Activated CD8-positive, alpha-beta T cell treated with anti-CD3 and anti-CD28 coated beads for 36 hours (primary cell): ENCODE measurements at places on chromosomes 6 and 20.
A peak's percentile ranks its signal among the peaks of the same experiment; 100 is the strongest.

GRCh38 chr6:49531774-49532569, 18.5 kb upstream of the C6orf141 start:
- no peak for DNase-seq

DNA sequence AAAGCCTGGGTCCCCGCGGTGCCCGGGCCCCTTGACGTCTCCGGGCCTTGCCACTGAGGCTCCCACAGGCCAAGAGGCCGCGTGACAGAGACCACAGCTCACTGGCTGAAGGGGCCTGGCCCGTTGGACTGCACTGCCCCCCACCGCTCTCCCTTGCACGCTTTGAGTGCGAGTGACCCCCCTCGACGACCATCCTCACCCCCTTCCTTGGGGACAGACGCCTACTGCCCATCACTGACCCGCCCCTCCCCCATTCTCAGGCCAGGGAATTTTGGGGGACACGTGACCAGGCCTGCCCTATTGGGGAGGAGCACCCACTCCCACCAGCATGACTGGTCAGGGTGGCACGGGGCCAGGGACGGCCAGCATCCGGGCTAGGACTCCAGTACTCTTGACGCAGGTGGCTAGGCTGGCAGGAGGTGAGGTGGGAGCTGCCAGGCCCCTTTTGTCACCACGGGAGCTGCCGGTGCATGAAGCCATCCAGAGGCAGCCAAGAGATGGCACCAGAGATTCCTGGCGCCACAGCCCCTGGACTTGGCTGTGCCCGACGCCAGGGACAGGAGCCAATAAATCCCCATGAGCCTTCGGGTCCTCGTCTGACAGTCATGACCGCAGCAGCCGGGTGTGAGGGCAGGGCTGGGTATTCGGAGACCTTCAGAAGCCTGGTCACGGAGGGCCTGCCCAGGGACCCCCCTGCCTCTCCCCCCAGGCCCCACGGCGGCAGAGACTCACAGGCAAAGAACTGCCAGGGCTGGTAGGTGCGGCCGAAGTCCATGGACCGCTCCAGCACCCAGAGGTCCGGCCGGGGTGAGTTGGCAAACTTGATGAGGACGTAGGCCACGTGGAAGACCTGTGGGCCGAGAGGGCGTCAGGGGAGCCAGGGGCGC, 14.5 kb downstream of the LAMA5 start:
- DNase-seq, result no peak

DNA sequence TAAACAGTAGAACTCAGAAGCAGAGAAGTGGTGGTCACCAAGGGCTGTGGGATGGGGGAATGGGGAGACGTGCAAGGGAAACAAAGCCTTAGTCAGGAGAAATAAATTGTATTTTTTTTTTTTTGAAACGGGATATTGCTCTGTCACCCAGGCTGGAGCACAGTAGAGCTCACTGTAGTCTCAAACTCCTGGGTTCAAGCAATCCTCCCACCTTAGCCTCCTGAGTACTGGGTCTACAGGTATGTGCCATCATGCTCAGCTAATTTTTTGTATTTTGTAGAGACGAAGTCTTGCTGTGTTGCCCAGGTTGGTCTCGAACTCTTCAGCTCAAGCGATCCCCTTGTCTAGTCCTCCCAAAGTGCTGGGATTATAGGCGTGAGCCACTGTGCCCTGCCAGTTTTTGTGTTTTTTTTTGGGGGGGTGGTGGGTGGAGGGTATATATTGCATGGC, 3.4 kb downstream of the HSPA1B start:
- no peak for DNase-seq

DNA sequence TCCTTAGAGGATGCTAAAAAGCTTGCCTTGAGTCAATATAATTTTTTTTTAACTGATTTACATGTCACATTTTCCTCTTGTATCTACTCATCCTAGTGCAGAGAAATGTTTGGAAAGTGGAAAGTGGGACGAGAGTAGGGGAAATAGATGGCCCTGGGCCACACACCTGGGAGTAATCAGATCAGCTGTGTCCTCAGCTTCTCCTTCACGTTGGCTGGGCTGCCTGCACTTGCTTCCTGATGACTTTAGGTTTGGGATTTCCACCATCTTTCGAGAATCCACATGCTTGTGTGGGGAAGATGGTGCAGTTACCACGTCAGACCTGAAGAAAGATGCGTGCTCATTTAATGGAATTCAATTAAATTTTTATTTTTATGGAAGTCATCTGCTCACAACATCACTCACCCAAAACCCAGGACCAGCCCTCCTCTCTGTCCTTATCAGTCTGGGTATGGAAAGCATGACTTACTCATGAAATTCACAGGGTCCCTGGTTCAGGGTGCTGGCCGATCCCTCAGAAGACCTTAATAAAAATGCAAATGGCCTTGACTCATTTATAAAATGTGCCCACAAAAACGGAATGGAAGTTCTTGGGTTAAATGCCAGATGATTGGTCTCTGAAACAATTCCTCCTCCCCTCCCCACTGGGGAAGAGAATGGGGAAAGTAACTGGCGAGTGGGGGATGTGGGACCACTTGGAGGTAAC, 74.5 kb upstream of the TIAM2 start:
- DNase-seq, result no peak

GRCh38 chr6:148530394-148530953, 187.8 kb downstream of the SASH1 start:
- DNase-seq, result no peak

- DNase-seq, result no peak
Observed at GRCh38 chr6:51913265-51913664, 174.1 kb downstream of the PKHD1 start.

DNA sequence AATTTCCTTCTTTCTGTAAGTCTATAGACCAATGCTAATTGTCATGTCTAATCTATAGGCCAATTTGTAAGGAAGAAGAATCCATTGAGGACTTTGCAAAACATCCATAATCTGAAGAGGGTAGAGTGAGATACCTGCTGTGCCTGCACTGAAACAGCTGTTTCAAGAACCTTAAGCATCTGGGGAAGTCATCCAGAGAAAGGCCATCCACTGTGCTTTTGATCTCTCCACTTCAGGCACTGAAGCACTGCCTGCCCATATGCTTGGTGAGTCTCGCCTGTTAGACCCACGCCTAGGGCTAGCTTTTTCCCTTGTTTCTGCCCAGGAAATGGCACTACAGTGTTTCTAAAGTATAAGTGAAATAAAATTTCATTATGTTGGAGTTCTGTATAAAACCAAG, 921.8 kb upstream of the EPHA7 start:
- DNase-seq, result no peak

DNA sequence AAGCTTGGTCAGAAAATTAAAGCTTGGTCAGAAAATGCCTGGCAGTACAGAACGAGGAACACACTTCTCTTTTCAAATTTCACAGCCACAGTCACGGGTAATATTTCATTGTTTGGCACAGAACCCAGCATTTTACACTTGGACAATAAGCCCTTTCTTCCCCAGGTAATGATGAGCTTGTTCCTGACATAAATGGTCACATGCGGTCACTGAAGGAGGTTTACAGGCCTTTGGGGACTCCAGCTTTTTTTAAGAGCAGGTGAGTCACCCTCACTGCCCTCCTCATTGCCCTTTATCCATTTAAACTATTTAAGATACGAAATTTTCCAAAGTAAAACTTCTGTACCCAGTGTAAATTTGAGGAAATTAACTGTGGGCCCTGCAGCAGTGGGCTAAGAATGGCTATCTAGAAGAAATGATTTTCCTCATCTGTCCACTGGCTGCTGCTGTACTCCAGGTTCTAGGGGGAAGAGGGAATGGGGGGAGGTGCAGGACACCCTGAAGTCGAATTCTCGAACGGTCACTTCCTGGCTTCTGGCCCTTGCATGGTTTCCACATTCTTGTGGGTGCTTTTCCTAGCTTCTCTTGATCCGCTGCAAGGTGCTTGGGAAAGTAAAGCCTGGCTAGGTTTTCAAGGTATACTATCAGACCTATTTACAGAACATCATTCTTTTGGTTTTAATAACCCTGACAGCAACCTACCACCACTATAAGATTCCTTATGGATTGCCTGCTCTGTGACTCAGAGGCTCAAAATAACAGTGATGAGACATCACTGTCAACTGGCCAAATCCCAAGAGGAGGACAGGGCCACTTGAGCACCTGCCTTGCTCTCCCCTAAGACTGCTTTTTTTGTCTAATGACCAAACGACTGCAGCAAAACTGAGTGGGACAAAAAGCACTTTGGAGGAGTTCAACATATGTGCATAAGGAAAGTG, 75.8 kb downstream of the PREP start:
- DNase-seq, result no peak

- peak; percentile 63 for DNase-seq
Observed at GRCh38 chr20:51766994-51767866, 960 bp downstream of the ATP9A start.

- no peak for DNase-seq
Observed at GRCh38 chr20:39429726-39430125, 467.6 kb downstream of the DHX35 start.

DNA sequence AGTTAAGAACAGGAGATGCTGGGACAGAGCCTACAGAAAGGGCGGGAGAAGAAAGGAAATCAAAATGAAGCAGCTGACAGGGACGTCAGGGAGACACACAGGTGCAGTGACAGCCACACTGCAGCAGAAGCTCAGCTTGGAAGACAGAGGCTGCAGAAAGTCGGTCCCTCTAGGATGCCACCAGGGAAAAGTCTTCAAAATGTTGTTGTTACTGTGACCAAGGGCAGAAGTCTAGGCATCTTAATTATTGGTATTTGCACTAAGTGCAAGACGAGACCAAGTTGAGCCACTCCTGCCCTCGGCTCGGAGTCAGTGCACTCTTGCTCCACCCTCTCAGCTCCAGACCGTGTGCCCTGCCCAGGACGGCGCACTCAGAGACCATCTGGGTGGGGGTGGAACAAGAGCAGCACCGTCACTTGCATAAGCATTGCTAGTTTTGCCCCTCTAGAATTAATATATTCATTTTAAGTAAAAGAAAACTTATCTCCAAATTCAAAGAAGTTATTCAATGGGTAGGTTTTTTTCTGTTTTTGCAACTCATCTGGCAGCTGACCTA, 2.6 kb downstream of the PRR18 start:
- no peak for DNase-seq

GRCh38 chr20:1623501-1624205, 3.8 kb upstream of the SIRPB1 start:
- DNase-seq, result no peak

- no peak for DNase-seq
Observed at GRCh38 chr6:118356686-118357085, 191.4 kb upstream of the PLN start.

DNA sequence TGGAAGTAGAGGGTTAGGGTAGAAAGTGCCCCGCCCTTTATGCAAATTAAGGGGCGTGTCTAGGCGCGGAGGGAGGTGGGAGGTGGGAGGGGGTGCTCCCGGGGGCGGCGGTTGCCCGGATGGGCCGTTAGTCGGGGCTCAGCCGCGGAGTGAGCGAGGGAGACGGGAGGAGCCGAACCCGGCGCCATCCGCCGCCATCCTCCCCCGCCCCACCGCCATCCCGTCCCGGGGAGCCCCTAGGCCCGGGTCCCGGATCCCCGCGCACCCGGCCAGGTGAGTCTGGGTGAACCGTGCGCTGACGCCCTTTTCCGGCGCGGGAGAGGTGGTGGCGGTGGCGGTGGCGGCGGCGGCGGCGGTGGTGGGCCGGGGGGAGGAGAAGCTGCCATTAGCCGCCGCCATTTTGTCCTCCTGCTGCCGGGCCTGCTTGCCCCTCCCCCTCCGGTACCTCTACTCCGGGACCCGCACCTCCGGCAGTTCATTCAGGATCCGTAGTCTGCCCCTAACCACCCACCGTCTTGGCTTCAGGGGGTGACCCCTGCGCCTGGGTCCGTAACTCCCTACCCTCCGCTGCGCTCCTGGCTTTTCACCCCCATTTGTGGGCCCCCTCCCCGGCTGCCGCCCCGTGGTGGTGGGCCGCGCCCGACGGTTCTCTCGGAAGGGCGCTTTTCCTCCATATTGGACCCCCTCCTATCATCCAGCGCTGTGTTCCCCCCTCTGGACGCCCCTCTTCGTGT, at the start of gene PRRC2A:
TSS of gene PRRC2A (plus strand) at position 130 of the 734 bp plus-strand sequence. CDS start 2,075 bp downstream, outside the sequence.
- peak; percentile 85 for DNase-seq

GRCh38 chr6:136723780-136724179, 68.5 kb downstream of the MAP3K5 start:
- DNase-seq, result peak; percentile 73

DNA sequence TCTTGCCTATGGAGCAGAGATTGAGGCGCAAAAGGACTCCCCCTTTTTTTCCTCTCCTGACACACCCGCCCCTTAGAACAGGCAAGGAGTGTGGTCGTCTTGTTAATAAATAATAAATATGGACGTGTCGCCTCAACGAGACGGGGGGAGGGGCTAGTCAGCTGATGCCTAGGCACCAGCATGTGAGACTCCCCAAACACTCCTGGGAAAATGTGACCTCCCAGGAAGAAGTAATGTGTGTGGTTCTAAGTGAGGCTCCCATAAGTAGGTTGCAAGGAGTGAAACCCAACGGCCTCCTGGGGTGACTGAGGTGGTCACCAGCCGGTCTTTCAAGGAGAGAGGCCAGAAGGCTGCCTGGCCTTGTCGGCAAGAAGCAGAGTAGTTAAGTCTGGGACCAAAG, 1.1 kb upstream of the FAXC start:
- DNase-seq, result no peak

DNA sequence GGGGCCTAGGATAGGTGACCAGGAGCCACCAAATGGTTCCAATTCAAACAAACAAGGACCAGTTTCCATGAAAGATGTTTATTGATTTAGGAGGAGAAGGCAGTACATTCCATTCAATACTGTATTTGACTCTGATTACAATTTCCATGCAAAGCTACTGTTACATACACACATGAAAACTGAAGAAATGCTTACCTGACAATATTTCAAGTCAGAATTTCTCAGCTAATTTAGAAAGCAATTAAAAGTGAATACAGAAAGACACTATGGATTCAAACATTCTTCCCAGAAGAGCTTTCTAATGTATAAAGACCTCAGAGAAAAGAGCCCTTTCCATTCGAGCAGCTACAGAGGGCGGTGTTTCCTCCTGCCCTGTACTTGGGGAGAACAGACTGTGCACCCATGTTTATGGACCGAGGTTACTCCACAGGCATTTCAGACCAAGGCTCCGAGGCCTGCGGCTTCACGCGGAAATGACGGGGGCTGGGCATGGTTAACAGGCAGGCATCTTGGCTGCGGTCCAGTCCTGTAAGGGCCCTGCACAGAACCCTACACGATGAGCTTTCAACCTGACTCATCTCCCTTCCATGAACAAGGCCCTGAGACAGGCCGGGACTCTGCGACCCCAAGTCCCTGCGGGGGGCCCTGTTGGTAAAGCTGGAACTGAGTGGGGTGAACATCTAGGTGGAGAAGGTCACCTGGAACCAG, 25.7 kb upstream of the TCFL5 start:
- peak; percentile 52 for DNase-seq

DNA sequence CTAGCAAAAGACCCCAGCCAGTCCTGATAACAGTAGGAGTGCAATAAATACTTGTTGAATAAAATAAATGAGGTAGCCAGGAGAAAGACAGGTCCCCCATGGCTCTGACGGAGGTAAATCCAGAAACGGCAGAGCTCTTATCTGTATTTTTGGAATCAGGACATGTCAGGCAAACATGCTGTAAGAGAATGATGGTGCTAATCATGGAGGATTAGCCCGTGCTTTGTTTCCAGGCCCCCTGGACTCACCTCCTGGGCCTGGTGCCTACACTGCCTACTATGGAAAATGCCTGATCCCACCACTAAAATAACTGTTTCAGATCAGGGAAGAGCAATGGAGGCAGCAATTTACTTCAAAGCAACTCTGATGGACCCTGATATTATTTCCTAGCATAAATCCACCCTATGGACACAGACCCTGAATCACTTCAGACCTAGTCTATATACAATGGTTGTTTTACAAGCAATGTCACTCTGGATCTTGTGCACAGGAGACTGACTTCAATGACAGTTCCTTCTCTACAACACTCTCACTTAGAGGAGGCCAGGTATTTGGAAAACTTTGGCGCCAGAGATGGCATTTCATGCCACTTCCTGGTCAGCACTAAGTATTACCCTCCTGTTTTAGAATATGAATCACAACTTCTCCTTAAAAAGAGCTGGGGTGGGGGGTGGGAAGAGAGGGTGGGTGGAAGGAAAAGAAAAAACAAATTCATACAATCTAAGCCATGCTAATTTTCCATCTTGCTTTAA, 6.4 kb downstream of the MRPL14 start:
- DNase-seq, result no peak
